ENCODE measurements at places on chromosomes 7 and 10.

- DNase-seq: no peak
These were observed 238.5 kb upstream of the KMT2E start for GRCh38 chr7:104775531-104775930.

DNA sequence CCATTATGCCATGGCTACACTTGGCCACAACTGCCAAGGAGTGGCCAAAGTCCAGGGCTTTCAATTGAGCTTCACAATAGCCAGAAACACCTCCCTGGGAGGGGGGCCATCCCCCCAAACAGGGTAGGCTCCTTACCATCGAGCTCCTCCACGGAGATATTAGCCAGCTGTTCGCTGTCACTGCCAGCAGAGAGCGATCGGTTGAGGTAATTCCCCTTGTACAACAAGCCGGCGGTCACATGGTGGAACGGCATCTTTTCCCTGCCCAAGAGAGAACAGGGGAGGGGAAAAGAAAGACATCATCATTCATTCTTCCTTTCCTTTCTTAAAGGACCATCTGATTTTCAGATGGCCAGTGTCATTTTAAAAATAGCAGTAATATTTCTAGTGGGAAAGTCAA lies 133.6 kb downstream of the CALN1 start:
- no peak for DNase-seq

GRCh38 chr7:53768186-53768585 lies 732.8 kb downstream of the POM121L12 start:
- DNase-seq: no peak

DNA sequence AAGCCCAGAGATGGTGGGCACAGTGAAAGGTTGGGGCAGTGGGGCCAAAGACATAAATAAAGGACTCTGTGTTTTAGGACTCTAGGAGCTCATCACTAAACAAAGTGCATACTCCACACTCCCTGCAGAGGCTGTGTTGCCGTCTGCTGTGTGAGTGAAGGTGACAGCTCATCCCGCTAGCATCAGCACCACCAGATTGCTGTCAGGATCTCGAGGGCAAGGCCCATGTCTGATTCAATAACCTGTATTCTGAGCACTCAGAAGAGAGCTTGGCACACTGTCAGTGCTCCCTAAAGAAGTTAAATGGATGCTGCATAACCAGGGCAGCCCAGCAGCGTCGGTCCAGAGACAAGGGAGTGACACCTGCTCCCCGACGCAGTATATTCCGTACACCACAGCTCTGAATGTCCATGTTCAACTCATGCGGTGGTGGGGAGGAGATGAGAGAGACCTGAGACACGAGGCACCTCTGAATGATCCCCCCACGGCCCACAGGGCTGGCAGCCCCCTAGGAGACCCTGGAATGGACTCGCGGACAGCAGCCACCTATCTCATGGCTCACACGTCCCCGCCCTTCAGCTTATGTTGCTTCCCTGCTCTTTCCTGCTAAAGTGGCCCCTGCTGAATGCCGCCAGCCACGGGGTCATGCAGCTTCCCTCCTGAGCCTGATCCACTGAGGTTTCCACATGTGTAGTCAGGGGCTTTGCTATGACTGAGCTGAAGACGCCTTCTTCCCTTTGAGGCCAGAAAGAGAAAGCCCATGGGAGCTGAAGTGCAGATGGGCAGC lies 132.7 kb upstream of the KCNMA1 start:
- no peak for DNase-seq

- DNase-seq: peak; percentile 32
These were observed 121.6 kb downstream of the CREB5 start for GRCh38 chr7:28533731-28534531.

DNA sequence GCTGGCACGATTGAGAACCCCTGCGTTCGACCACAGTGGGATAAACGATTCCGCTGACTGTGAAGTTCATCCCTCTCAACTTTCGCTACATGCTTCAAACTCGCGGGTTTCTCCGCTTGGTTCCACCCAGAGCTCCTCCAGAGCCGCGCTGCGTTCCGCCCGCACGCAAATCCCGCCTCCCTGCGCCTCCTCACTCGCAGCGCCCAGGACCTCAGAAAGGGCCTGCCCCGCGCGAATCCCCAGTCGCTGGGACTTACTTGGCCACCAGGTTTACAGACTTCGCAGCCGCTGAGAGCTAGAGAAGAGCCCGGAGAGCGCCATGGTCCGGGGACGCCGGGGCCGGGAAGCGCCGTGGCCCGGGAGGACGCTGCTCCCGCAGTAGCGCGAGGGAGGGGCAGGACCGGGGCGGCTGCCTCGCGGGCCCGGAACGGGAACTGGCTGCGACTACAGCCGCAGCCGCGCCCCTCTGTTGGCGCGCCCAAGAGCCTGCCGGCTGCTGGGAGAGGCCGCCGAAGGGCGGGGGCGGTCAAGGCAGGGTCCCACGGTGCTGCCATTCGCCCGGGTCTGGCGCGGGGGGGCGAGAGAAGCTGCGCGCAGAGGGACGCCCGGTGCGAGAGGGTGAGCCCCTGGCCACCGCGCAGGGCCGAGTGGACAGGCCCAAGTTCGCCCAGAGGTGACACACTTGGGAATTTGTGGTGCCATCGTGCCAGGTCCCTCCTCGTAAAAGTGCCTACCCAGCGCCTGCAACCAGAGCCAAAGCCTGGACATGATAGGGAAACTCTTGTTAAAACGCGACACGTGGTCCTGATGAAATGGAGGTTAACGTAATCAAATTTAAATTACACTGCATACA lies at the start of gene NOD1:
NOD1 (minus strand) TSS at position 436 of the 853 bp plus-strand sequence. CDS start 21,863 bp downstream, outside the sequence.
- peak; percentile 83 for DNase-seq

Measured in iris pigment epithelial cell (primary cell).